ENCODE measurements at places on chromosomes 3 and 15. TPM values are rescaled to one million over a fixed set of nuclear protein-coding genes. Genes with fewer than 3 reads are reported as not detected.

DNA sequence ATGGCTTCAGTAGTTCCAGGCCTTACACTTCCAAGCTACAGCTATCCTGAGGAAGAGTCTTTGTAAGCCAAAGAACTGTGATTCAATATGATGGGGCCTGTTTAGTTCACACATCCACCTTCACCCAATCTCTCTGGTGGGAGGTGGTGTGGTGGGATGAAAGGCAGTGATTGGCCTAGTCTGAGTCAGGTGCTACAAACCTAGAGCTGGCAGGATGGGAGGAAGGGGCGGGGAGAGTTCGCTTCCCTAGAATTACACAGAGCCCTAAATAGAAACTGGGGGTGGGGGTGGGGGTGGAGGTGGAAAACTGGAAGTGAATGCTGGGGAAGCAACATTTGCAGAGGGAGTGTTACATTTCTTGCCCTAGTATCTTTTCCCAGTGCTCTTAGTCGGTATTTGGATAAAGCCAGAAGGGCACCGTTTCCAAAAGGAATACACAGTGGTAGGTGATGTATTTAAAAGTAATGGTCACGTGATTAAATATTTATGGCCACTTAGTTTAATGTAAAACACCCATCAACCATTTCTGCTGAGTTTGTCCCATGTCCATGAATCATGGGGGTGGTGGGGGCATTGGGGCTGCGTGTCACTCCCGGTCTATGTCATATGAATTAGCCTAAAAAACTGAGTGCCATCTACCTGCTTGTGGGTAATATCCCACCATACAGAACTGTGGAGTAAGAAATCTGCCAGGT, 247.6 kb upstream of the PROK2 start:
- ATAC-seq = no peak

- ATAC-seq = no peak
These were observed 126.7 kb downstream of the OPA1 start for GRCh38 chr3:193719735-193720134.

- ATAC-seq = peak; percentile 74
These were observed 18.3 kb upstream of the NTRK3 start for GRCh38 chr15:88274553-88275460.

DNA sequence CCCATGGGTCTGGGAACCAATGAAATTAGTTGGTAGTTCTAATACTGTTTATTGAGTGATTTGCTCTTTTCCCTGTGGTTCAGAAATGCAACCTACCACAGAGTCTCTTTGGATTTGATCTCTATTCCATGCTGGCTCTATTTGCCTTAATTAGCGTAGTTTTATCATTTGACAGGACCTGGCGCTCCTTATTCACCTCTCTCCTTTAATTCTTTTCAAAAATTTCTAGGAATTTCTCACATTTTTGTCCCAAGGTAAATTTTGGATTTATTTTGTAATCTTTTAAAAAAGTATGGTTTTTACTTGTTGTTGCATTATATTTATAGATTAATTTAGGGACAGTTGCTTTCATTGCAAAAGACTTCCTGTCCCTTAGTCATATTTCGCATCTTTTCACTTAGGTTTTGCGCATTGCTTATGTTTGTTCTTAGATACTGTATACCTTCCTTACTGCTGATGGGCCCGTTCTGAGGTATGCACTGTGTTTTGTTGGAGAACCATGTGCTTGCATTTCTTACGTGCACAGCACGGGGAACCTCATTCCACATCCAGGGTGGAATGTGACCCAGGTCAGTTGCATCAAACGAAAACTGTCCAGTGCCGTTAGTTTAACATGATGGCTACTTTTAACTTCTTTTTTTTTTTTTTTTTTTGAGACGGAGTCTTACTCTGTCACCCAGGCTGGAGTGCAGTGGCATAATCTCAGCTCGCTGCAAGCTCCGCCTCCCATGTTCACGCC, 27.0 kb downstream of the SENP5 start:
- ATAC-seq = no peak

- ATAC-seq = no peak
These were observed 22.9 kb upstream of the STRIT1 start for GRCh38 chr3:155316426-155316825.

The TBC1D2B gene
- 86.1 TPM for total RNA-seq

DNA sequence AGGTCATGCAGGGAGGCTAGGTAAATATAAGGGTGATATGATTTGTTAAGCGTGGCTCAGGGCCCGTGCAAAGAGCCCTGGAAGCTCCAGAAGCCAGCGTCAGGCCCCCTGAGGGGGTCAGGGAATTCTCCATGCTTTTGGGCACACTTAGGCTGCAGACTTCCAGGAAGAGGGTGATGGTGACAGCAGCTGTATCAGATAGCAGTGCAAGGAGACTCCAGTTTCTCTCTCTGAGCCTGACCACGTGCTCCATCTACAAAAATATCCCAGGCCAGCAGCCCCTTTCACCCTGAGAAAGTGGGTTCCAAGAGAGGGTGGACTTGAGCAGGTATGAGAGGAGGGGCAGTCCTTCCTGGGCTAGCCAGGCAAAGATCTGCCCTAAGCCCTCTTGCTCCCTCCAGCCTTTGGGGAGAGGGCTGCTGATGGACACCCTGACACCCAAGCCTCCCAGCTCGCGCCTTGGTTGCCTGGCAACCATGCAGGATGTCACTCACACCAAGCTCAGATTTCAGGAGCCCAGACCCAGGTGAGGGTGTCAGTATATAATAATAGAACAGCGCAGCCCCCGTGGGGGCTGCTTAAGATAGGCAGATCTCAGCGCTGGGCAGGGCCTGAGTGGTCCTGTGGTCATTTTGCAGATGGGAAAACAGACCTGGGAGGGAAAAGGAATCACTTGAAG, 35.8 kb downstream of the ATP2B2 start:
- no peak for ATAC-seq
